ENCODE measurements at places on chromosomes 4 and X.
A peak's percentile ranks its signal among the peaks of the same experiment; 100 is the strongest.

DNA sequence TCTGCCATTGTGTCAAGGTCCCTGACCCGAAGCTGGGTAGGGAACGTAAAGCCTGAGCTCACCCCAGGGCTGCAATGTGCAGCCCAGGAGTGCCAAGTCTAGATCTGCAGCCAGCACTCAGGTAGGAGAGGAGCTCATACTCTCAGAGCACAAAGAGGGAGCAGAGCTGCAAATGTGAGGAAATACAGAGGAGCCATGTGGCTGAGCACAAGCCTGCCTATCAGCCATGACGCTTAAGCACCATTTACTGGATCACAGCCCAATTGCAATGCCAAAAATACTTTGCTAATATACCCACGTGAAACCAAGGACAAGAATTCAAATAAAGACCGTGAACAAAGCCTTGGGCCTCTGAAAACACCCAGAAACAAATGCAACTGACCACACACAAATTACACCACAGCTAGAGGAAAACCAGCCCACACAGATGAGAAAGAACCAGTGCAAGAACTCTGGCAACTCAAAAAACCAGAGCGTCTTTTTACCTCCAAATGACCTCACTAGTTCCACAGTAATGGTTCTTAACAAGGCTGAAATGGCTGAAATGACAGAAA, 69.0 kb upstream of the HPF1 start:
- no peak for DNase-seq

GRCh38 chr4:171239196-171239595, 574.0 kb upstream of the GALNTL6 start:
- DNase-seq: no peak

GRCh38 chr4:40307627-40308497, 27.3 kb upstream of the CHRNA9 start:
- DNase-seq: no peak

GRCh38 chrX:112818114-112819007, 22.3 kb downstream of the AMOT start:
- no peak for DNase-seq

GRCh38 chr4:123649250-123649644, 252.7 kb downstream of the SPRY1 start:
- no peak for DNase-seq

GRCh38 chr4:23966725-23967124, 76.9 kb upstream of the PPARGC1A start:
- no peak for DNase-seq

- DNase-seq: no peak
Observed at GRCh38 chrX:87468941-87469340, 48.7 kb upstream of the KLHL4 start.

DNA sequence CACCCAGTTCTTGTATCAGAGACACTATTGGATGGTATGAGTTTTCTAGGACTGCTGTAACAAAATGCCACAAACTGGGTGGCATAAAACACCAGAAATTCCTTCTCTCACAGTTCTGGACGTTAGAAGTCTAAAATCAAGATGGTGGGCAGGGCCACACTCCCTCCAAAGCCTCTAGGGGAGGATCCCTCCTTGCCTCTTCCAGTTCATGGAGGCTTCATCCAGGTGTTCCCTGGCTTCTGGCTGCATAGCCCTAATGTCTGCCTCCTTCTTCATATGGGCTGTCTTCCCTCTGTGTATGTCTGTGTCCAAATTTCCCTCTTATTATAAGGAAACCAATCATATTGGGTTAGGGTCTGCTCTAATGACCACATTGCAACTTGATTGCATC, 38.4 kb upstream of the RASL11B start:
- DNase-seq: no peak

DNA sequence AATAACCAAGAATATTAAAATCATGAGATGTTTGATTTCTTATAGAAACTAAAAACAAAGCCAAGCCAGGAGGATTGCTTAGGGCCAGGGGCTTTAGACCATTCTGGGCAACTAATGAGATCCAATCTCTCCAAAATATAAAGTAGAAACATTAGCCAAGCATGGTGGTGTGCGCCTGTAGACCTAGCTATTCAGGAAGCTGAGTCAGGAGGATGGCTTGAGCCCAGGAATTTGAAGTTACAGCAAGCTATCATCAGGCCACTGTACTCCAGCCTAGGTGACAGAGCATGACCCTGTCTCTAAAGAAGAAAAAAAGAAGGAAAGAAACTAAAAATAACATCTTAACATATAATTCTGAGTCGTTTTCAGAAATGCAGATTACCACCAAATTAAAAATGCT, 96.7 kb downstream of the NAF1 start:
- DNase-seq: no peak

GRCh38 chr4:48252313-48252712, 17.3 kb downstream of the TEC start:
- no peak for DNase-seq

- no peak for DNase-seq
Observed at GRCh38 chr4:78047366-78047765, 9.8 kb upstream of the FRAS1 start.

DNA sequence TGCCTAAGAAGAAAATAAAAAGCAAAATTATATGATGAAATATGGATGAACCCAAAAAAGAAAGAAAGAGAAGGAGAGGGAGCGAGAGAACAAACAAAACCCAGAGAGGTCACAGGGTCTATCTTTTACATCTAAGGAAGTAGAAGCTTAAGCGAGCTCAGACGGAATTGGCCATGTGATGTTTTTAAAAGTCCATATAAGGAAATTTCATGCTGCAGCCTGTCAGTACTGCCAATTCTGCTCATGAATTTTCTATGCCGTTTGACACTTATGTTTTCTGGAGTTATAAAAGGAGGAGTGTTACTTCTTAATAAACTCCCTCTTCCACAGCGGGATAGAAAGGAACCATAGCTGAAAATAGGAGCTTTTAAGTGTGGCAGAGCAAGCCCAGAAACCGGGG, 32.9 kb upstream of the DCX start:
- DNase-seq: no peak

DNA sequence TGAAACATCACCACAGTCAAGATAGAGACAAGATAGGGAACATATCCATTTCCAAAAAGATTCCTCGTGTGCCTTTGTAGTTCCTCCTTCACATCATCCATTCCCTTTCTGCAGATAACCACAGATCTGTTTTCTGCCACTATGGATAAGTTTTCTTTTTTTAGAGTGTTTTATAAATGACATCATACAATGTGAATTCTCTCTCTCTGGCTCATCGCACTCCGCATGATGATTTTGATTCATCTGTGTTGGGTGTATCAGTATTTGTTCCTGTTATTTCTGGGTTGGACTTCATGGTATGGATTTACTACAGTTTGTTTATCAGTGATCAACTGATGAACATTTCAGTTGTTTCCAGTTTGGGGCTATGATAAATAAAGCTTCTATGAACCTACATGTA, 23.2 kb upstream of the ANXA3 start:
- DNase-seq: no peak

DNA sequence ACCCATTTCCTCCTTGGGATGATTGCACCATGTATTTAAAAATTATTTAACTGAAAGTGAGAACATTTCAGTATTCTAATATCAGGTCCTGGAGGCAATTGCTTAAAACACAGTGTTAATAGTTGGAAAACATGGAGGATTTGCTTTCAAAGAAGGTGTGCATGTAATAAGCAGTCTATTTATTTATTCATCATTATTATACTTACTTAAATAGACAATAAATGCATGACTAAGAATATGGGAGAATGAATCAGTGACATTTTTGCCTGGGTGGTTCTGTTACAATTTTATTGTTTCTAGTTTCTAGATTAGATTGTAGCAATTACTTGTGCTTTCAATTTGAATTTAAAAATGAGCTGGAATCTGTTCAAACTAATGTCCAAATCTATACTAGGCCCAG, 145.5 kb downstream of the AREG start:
- DNase-seq: no peak

- DNase-seq: no peak
Observed at GRCh38 chr4:121176082-121176934, 12.2 kb upstream of the TNIP3 start.

- no peak for DNase-seq
Observed at GRCh38 chrX:136034668-136035067, 49.4 kb downstream of the SLC9A6 start.

GRCh38 chr4:162849937-162850336, 316.8 kb downstream of the NAF1 start:
- DNase-seq: no peak

- peak; percentile 83 for DNase-seq
Observed at GRCh38 chr4:87005690-87006425, 71.0 kb downstream of the AFF1 start.

GRCh38 chrX:53255738-53256191, 25.6 kb downstream of the IQSEC2 start:
- DNase-seq: no peak

- no peak for DNase-seq
Observed at GRCh38 chr4:46793036-46793435, 116.0 kb downstream of the COX7B2 start.

- no peak for DNase-seq
Observed at GRCh38 chr4:25628451-25628850, 27.2 kb upstream of the SLC34A2 start.

- no peak for DNase-seq
Observed at GRCh38 chr4:41747230-41748055, 1.1 kb downstream of the PHOX2B start.

DNA sequence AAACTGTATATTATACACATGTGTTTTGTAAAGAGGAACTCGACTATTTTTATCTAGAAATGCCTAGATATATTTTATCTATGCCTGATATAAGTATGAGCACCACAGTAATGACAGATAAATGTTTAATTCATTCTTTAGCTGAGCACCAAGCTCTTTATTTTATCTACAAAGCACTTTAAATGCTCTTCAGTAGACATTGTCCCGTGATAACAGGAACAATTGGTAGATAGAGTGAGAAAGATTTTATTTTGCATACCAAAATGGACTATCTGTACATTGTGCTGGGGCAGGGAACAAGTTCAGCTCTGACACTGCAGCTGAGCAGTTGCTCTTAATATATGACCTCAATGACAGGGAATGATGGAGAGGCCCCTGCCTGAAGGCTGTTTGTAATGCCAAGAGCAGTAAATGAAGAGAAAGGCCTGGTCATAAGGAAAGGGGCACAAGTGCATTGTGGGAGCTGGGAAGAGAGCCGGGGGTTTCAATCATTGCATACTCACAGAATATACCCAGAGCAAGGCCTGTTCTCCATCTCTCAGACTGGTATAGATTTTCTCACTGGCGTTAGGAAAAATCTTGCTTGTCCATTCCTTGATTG, 57.3 kb downstream of the SEPTIN11 start:
- no peak for DNase-seq

GRCh38 chr4:183875251-183875825, 29.8 kb upstream of the STOX2 start:
- no peak for DNase-seq

DNA sequence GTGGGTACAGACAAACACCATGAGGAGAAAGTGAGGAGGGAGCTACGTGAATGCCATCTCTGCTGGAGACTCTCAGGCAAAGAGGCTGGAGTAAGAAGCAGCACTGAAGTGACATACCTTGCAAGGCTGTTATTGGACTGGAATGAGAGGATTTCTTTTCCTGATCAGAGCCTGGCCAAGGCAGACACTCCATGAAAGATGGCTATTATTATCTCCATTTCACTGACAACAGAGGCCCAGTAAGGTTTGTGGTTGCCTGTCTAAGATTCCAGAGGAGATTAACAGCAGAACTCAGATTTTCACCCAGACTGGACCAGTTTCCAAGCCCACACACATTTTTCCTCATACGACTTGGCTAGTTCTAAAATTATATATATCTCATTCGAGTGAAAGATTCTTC, 162.0 kb upstream of the EOLA2 start:
- no peak for DNase-seq

DNA sequence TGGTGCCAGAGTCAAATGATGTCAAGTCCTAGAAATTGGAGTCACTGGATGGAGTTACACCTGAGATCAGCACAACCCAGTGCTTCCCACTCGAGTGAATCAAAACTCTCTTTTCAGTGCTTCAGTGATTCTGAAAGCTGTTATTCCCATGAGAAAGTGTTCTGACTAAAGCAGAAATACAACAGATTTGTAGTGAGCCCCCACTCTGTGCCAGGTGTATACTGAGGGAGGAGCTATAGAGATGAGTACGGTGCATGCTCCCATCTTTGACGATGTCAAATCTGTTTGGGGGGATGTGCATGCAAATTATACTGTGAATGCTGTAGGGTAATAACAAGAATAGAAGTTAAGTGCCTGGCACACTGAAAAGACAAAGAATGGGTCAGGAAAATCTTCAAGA, 330.2 kb downstream of the HS3ST1 start:
- DNase-seq: no peak

DNA sequence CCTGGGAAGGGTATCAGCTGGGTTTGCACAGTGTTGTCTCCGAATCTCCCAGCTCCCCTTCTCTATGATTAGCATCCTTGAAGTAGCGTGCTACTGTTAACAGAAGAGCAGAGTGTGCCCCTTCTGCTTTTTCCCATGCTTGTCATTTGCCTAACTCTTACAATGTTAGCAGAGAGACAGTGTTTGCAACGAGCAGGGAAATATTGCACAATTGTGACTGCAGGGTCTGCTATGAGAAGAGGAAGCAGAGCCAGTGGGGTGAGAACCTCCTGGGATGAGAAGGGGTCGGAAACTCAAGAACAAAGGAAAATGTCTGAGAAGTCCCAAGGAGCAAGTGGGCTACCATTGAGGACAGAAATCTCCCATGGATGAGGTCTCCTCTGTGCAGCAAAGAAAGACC, 7.8 kb upstream of the CHRNA9 start:
- DNase-seq: no peak

DNA sequence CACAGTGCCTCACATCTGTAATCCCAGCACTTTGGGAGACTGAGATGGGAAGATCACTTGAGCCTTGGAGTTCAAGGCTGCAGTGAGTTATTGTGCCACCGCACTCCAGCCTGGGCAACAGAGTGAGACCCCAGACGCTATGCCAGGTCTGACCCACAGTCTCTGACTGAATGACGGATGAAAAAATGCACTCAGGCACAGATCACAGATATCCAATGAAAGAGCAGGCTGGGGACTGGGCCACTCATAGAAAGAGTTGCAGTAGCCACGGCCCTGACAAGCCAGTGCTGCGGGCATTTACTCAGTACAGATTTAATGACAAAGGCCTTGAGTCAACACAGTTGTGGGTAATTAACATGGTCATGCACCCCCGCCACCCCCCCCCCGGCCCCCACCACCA, 22.7 kb downstream of the NUDT6 start:
- no peak for DNase-seq

DNA sequence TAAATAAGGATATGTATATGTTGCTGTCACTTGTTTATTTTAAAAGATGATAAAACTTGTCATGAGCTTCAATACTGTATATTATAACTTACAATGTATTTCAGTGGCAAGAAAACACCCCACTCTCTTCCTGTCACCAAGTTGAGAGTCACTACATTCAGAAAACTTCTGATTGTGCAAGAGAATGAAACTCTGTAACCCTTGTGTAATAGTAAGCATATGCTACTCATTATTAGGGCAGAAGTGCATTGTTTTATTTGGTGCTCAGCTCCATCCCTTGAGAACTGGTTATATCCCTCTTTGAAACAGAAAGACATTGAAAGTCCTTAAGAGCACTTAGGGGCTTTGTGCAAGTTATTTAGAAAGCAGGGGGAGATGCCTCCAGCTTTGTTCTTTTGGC, 594.5 kb downstream of the ARAP2 start:
- DNase-seq: no peak

- no peak for DNase-seq
Observed at GRCh38 chr4:37197899-37198298, 46.6 kb upstream of the NWD2 start.

Measured in hippocampal formation (tissue), 2 donors.